ENCODE measurements at places on chromosomes 3 and 15. TPM values are rescaled to one million over a fixed set of nuclear protein-coding genes. Genes with fewer than 3 reads are reported as not detected.
A peak's percentile ranks its signal among the peaks of the same experiment; 100 is the strongest.

DNA sequence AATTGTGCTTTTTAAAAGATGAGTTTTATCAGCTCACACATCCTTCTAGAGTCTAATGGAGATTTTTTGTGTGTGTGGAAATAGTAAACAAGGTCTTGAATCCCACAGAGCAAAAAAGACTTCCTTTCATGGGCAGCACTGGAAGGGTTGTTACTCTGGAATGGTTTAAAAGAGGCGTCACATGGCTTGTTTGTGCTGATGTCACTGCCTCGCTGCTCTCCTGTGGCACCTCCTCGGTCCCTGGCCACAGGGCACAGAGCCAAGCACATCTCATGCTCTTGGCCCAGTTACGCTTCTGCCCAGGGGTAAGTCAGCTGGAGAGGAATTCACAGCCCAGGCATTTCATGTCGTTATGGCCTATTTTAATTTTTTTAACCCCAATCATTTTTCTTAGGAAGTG lies 53.2 kb downstream of the PGPEP1L start:
- DNase-seq = peak; percentile 85

GRCh38 chr3:185341616-185342458 lies 21.1 kb upstream of the MAP3K13 start:
- DNase-seq = peak; percentile 7

- DNase-seq = no peak
These were observed 45.6 kb upstream of the IREB2 start for GRCh38 chr15:78392430-78392829.

GRCh38 chr3:37715976-37716375 lies 145.7 kb upstream of the CTDSPL start:
- no peak for DNase-seq

DNA sequence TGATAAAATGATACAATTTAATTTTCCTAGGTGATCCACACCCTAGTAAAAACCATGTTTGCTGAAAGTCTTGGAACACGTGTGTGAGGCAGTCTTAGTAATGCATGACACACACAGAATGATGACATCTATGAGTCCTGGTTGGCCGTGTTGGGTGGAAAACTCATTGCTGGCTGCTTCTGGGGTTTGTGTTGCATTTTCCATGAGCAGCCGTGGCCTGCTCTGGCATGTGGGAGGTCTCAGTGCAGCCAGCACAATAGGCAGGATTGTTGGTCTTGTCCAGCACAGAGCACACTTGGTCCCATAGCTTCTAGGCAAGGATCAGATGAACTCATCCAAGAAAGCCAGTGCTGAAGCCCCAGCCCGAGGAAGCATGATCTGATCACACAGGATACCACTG lies 172.8 kb upstream of the UBE3A start:
- no peak for DNase-seq

Gene IQCF5
- total RNA-seq = not detected

- no peak for DNase-seq
These were observed 32.9 kb downstream of the CD200R1L start for GRCh38 chr3:112813723-112814171.

Gene TRIM42
- total RNA-seq = not detected

Gene SOX2
- 0.96 TPM for total RNA-seq

Measured in RPMI7951 (cell line).